Sciatic nerve (tissue), 2 donors: ENCODE measurements at places on chromosomes 1 and 21.

GRCh38 chr1:190507357-190507756 lies 29.7 kb upstream of the BRINP3 start:
- no peak for DNase-seq

DNA sequence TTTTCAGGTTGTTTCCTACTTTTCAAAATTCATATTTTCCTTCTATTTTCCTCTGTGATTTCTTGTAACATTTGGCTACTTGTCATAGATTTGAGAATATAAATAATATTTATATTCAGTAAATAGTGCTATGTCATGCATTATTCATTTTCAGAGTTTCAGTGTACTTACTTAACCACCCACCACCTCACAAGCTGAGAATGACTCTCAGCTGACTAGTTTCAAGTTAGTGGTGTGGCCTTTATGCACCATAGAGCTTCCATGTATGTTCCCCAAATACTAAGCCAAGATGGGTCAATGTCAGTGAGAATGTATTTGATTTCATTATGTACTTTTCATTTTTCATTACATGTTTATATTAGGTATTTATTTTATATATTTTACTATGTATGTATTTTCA lies 56.9 kb upstream of the RGS1 start:
- no peak for DNase-seq

DNA sequence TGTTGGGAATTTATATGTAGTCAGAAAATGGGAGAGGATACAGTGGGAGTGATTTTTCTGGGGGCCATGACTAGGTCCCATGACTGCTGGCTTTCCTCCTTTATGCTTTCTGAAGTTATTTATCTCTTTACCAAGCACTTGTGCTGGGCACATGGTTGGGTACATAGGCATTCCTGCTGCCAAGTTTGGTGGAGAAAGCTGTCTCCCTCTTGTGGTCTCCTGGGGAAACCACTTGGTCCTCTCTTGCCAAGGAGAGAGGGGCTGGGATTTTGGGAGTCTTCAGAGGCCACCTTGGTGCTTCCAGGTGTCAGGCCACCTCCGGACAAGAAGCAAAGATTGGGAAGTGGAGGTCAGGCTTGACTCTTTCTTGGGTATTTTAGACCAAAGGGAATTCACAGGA lies 120.2 kb upstream of the KCNE2 start:
- DNase-seq, result no peak

- DNase-seq, result no peak
Observed at GRCh38 chr1:210428696-210429095, 100.0 kb downstream of the HHAT start.

- no peak for DNase-seq
Observed at GRCh38 chr1:184424157-184424556, 37.3 kb downstream of the C1orf21 start.

DNA sequence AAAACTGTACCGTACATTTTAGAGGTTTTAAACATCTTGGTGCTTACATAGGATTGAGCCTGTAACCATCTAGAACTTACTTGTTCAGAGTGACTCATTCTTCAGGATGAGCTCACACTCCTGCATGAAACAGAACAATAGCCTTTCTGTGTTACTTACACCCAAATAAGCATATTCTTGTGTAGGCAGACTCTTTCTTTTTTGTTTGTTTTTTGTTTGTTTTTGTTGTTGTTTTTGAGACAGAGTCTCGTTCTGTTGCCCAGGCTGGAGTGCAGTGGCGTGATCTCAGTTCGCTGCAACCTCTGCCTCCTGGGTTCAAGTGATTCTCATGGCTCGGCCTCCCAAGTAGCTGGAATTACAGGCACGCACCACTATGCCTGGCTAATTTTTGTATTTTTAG lies 3.8 kb upstream of the CA6 start:
- DNase-seq, result no peak

- DNase-seq, result no peak
Observed at GRCh38 chr1:100502052-100502792, 35.7 kb upstream of the GPR88 start.

DNA sequence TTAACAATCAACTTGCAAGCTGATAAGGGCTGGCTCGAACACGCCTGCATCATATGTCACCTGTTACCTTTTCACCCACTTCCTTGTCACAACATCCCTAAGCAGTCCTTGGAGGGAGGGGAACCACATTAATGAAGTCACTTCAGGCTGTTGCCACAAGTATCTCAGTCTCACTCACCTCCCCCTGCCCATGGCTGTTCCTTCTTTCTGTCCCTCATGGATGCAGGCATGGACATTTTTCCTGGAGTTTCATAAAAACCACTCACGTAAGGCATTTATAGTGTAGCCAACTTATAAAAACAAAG lies 76.8 kb upstream of the ANGPTL1 start:
- DNase-seq, result no peak

GRCh38 chr1:193634470-193634869 lies 448.1 kb upstream of the B3GALT2 start:
- DNase-seq, result no peak

DNA sequence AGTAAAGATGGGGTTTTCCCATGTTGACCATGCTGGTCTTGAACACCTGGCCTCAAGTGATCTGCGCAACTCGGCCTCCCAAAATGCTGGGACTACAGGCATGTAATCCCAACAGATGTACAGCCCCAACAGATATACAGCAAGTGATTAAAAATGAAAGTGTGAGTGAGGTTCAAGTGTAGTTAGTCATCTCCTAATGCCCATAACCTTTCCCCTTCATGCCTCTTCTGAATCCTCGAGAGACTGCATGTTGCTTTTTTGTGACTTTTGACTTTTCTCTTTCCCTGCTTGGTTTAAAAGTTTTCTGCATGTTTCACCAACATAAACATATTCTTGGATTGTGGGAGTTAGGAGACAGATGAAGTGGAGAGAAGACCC lies 31.2 kb downstream of the KCNK2 start:
- DNase-seq, result no peak

- no peak for DNase-seq
Observed at GRCh38 chr1:87669674-87670073, 341.0 kb downstream of the LMO4 start.

DNA sequence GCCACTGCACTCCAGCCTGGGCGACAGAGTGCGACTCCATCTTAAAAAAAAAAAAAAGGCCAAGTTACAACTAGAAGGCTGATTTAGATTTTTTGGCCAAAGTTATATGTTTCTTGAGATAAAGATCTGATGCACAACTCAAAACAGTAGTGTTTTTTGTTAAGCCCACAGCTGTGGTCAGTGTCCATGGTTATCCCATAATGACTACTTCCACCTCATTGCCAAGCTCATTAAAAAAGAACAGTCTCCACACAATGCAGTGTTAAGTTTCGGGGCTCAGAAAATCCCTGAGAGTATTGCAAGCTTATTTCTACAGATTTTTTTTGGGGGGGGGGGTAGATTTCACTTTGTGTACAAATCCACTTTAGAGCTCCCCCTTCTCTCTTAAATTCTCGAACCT lies 120.5 kb downstream of the RUNX1 start:
- no peak for DNase-seq

DNA sequence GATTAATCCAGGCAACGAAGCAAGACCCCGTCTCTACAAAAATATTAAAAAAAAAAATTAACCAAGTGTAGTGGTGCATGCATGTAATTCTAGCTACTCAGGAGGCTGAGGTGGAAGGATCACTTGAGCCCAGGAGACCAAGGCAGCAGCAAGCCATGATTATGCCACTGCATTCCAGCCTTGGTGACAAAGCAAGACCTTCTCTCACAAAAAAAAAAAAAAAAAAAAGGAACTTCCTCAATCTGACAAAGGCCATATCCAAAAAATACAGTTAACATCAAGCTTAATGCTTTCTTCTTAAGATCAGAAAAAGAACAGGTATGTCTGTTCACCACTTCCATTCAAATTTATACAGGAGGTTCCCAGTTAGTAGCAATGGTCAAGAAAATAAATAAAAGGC lies 54.4 kb downstream of the EVI5 start:
- DNase-seq, result no peak

DNA sequence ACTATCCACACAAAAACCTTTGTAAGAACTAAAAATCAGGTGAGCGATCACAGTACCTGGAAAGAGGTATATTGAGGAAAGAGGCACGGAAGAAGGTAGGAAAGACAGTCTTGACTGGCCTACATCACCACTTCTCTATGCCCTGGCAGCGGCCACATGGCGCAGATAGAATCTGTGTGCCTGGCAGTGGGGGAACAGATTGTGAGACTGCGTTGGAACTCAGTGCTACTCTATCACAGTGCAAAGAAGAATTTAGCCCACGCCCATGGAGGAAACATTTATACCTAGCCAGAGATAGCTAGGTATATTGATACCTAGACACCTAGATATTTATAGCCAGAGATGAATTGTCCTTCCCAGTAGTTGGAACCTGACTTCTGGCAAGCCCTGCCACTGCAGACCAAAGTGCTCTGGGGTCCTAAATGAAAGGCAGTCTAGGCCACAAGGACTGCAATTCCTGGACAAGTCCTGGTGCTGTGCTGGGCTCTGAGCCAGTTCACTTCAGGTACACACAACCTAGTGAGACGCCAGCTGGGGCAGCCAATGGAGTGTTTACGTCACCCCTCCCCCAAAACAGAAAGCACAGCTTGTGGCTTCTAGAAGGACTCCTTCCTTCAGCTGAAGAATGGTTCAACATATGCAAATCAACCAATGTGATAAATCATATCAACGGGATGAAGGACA lies 51.9 kb downstream of the DHX9 start:
- no peak for DNase-seq

- DNase-seq, result no peak
Observed at GRCh38 chr1:93499533-93499932, 51.6 kb downstream of the FNBP1L start.

- DNase-seq, result no peak
Observed at GRCh38 chr1:77744576-77744975, 15.1 kb downstream of the USP33 start.

GRCh38 chr1:60402816-60403215 lies 329.2 kb upstream of the C1orf87 start:
- no peak for DNase-seq

DNA sequence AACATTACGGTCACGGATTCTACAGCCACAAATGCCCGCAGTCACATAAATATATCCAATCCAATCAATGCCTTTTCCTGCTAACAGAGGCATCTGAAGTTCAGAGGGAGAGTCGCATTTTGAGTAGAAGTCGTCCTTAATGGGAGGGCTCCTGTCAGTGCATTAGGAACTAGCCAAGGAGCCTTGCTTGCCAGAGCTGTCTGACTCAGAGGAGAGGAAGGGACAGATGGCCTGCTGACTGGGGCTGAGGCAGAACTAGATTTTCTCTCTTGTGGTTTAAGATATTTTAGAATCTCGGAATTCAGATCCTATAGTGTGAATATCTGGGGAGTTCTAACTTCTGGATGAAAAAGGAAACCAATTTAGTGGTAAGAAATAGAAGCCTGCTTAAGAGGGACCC lies 10.6 kb downstream of the XKR8 start:
- no peak for DNase-seq

DNA sequence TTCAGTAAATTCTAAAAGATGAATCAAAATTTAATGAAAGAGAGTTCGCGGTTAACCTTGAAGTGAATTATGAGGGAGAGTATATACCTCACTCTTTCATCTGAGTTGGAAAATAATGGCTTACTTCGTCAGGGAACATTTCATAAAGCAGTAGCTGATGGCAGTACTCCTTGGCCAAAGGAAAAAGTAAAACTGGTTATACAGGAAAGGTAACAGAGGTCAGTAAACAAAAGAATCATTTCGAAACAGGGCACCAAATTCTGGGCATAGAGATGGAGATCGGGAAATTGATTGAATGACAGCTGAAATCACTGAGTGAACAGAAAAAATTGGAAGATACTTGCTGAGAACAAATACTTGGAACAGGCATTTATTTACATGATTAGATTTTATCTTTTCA lies 199.0 kb downstream of the OLFM3 start:
- DNase-seq, result no peak

DNA sequence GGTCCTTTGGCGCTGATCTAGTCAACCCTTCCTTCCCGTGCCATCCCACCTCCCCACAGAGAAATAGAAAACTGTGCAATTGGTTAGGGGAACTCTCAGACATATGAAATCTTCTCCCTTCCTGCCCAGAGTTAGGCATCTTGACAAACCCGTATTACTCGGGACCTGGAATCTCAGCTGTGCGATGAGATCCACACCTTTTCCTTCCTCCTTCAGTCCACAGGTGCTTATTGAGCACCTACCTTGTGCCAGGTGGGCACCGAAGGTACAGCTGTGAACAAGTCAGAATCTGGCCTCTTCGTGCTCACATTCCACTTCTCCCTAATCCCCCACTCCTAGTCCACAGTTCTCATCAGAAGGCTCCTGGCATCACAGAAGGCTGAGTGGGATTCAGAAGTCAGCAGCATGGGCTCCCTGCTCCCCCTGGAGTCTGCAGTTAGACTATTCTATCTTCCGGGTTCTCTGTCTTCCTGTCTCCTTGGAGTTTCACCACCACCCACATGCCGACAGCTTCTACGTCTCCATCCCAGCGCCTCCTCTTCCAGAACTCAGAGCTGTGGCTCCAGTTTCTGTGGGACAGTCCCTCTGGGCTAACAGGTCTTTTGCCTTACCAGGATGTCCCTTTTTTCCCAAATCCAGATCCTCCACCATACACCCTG lies 23.0 kb downstream of the KNCN start:
- no peak for DNase-seq

GRCh38 chr1:70528590-70529333 lies 117.7 kb downstream of the CTH start:
- no peak for DNase-seq

DNA sequence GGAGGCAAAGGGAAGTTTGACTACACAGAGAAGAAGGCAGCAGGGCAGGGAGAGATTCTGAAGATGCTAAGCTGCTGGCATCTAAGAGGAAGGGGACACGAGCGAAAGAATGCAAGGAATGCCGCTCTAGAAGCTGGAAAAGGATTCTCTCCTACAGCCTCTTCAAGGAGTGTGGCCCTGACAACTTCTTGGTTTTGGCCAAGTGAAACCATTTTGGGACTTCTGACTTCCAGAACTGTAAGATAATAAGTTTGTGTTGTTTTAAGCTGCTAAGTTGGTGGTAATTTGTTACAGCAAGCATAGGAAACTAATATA lies 28.5 kb downstream of the MGST3 start:
- DNase-seq, result no peak

DNA sequence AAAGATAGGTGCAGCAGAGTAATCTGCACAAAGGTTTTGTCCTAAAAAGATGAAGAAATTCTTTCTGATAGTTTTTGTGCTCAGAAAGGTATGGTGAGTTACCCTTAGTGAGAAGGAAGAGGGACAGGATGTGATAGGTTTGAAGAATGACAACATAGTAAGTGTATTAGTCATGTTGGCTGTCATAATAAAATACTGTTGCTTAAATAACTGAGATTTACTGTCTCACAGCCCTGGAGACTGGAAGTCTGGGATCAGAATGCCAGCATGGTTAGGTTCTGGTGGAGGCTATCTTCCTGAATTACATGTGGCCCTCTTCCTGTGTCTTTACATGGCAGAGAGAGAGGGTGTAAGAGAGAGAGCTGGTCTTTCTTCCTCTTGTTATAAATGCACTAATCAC lies 965.2 kb downstream of the TTLL7 start:
- DNase-seq, result no peak
